Cardiac fibroblast (primary cell): ENCODE measurements at places on chromosomes 1 and 21.

DNA sequence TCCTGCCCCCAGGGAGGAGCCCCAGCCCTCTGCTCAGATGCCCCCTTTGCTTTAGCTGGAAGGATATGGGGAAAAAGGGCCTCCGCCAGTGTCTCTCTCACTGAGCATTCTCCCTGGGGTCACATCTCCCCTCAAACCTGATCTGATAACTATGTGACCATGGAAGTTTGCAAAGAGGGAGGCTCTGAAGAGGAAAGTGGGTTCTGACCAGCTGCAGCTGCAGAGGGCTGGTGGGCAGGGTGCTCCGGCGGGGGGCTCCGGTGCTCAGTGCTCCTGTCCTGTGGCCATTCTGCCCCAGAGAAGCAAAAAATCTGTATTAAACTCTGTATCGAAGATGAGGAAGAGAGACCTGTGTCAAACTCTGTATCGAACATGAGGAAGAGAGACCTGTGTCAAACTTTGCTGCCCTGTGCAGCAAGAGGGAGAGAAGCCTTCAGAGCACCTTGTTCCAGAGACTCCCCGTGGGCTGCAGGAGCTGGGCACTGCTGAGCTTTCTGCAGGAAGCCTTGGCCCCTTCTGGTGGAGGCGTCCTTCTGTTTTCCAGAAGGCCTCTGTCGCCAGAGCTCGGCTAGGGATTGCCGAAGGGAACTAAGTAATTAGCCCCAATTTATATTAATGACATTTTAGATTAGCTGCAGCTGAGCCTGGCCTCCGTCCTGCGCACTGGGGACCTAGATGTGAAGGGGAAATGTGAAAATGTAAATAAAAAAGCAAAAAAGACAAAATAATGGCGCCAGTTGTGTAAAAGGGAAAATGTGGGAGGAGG is 186.2 kb upstream of the C1orf174 start:
- DNase-seq, result no peak

- no peak for DNase-seq
Observed at GRCh38 chr21:41092312-41092711, 75.6 kb upstream of the BACE2 start.

GRCh38 chr1:231023150-231023549 is 16.9 kb downstream of the FAM89A start:
- no peak for DNase-seq

DNA sequence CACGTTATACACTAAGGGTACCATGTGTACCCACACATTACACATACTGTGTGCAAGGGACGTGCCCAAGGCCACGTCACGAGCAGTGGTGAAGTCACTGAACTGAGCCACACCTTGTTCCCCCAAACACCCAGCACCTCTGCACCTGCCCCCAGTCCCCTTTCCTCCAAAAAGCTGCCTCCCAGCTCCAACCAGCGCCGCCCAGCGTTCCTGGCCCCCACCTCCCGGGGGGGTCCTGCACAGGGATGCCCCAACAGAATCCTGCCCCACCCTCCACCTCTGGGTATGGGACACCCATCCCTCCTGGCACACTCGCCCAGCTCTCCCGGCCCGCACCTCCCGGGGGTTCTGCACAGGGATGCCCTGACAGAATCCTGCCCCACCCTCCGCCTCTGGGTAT is 54.1 kb downstream of the CHD5 start:
- no peak for DNase-seq
